ENCODE measurements at places on chromosomes 4 and X.

- no peak for DNase-seq
Measured at GRCh38 chrX:150324035-150324728, 38.9 kb upstream of the MAMLD1 start.

DNA sequence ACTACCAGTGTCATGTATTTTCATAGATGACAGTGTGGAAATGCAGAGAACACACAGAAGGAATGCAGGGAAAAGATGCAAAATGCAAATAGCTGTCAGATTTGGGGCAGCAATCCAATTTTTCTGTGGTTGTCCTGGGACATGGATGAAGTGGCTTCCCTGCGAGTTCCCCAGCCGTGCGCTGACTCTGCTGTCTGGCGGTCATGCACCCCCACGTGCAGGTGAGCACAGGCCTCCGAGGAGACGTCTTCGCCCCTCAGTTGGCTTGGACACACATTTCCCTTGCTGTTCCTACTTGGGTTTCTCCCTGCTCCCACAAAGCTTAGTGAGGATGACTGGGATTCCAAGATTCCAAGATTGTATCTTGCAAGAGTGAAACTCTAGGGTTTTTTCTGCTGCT lies 24.4 kb downstream of the BLOC1S4 start:
- DNase-seq = no peak

DNA sequence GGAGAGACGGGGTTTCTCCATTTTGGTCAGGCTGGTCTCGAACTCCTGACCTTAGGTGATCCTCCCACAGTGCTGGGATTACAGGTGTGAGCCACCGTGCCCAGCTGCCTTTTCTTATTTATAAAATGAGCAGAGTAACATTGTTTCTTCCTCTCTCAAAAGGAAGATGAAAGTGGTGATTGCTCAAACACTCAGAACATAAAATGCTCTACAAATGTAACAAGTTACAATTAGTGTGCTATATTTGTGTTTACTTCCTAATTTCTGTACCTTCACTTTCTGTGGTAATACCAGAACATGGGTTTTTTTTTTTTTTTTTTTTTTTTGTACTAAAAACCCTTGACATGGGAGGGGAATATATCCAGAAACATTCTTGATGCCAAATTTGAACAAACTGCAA lies 197.9 kb downstream of the MGST2 start:
- no peak for DNase-seq

DNA sequence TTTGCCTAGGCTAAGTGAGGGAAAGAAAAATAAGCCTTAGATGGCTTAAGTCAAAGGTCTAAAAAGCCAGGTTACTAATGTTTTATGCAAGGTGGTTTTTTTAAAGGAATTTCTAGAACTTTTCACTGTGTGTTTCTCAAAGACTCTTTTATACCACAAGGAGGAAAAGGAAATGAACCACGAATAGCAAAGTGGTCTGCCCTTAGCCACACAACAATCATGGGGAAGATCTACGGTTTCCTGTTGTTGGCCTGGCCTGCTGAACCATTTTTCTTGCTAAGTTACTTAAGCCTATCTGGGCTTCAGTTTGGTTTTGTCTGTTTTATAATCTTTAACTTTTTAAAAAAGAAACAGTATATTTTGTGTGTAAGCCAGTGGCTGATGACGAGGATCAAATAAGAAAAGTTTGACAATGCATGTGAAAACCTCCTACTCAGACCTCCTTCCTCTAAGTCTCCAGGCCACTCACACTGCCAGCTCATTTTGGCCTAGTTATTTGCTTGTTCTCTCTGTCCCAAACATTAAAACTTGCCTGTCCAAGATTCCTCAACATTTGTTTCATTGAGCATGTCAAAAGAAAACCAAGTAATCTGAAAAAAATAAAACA lies 56.7 kb upstream of the COL25A1 start:
- no peak for DNase-seq

- DNase-seq = no peak
Measured at GRCh38 chr4:13248621-13249298, 235.4 kb downstream of the RAB28 start.

- DNase-seq = no peak
Measured at GRCh38 chr4:86831262-86832130, 17.7 kb downstream of the SLC10A6 start.

Measured in left forelimb (tissue), 1 donor.